Upper lobe of left lung (tissue), 6 donors: ENCODE measurements at places on chromosomes 1 and 21. TPM values are rescaled to one million over a fixed set of nuclear protein-coding genes. Genes with fewer than 3 reads are reported as not detected.

DNA sequence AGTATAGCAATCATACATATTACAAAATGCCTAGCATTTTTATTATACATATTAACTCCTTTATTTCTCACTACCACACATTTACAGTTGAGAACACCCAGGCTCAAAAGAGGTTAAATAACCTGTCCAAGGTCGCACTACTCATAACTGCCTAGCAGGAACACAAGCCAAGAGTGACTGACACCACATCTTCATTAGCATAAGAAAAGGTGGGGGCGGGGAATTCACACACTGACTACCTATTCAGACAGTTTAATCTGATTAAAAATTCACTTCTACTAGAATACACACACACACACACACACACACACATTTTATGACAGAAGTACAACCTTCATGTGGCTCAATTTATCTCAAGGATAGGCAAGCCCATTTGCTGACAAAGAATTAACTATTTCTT lies 77.8 kb upstream of the CACHD1 start:
- no peak for DNase-seq

GRCh38 chr1:79100385-79100784 lies 93.9 kb upstream of the ADGRL4 start:
- DNase-seq: no peak

GRCh38 chr21:46486481-46487126 lies 27.9 kb downstream of the DIP2A start:
- no peak for DNase-seq

GRCh38 chr21:38268864-38269575 lies 12.2 kb downstream of the KCNJ15 start:
- no peak for DNase-seq

DNA sequence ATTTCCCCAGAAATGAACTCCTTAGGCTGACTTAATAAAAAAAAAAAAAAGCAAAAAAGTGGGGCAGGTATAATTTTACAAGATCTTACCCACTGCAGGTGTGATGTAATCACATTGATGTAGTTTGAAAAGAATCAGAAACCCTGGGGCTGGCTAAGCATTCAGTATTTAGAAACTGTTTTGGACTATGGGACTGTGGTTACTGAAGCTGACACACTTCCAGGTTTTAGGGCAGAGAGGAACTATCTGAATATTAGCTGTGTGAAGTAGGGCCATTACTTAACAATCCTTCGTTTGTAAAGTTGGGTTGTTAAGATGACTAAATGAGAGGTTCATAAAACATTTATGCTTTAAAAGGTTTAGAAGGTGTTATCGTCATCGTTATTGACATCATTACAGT lies 165.3 kb downstream of the FASLG start:
- no peak for DNase-seq

DNA sequence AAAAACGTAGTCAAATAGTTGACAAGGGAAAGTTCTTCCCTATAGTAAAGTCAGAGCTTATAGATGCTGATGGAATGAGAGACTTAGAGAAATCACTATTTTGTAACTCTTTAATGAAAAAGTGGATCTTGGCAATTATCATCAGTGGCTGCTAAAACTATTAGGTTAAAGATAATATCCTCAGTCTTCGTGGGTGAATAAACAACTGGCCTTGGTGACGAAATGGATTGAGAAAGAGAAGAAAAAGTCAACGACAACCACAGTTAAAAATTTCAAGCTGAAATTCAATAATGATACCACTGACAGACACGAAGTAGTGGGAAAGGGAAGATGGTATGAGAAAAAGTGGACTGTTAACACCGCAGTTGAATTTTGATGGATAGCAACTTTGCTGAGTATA lies 90.0 kb upstream of the GNG4 start:
- no peak for DNase-seq

- no peak for DNase-seq
Observed at GRCh38 chr1:89687254-89687653, 54.3 kb downstream of the LRRC8C start.

DNA sequence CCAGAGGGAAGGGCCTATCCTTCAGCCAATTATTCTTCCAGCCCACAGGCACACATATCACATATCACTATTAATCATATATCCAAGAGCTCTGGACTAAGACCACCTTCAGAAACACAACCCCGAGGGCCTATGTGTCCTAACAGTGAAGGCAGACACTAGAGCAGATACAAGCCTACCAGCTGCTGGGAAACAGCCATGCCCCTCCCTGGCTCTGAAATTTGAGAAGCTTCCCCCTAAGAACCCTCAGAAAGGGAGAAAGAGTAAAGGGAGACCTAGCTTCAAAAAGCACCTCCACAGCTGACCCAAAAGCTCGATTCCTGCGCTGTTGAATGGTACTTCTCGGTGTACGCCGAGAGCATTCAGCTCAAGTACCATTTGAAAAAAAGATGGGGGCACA lies 17.4 kb downstream of the CNN3 start:
- DNase-seq: no peak

- DNase-seq: no peak
Observed at GRCh38 chr1:37032660-37033354, 1.5 kb downstream of the GRIK3 start.

DNA sequence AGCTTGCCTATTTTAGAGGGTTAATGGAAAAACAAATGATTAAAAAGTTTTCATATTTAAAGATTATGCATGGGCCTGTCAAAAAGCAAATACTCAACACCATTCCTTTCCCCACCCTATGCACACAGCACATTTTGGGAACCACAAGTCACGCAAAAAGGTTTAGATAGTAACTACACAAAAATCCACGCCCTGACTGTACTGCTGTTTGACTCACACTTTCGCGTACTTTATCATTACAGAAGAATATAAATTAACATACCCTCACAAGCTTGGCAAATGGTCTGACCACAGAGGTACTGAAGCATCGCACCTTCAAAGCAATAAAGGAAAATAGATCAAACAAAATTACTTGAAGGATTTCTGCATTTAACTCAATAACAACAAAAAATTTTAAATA lies 1.4 kb downstream of the ATP5PO start:
- no peak for DNase-seq

- DNase-seq: no peak
Observed at GRCh38 chr1:116769994-116770393, 15.8 kb downstream of the CD2 start.

- DNase-seq: no peak
Observed at GRCh38 chr1:232613752-232614381, 16.1 kb downstream of the SIPA1L2 start.

DNA sequence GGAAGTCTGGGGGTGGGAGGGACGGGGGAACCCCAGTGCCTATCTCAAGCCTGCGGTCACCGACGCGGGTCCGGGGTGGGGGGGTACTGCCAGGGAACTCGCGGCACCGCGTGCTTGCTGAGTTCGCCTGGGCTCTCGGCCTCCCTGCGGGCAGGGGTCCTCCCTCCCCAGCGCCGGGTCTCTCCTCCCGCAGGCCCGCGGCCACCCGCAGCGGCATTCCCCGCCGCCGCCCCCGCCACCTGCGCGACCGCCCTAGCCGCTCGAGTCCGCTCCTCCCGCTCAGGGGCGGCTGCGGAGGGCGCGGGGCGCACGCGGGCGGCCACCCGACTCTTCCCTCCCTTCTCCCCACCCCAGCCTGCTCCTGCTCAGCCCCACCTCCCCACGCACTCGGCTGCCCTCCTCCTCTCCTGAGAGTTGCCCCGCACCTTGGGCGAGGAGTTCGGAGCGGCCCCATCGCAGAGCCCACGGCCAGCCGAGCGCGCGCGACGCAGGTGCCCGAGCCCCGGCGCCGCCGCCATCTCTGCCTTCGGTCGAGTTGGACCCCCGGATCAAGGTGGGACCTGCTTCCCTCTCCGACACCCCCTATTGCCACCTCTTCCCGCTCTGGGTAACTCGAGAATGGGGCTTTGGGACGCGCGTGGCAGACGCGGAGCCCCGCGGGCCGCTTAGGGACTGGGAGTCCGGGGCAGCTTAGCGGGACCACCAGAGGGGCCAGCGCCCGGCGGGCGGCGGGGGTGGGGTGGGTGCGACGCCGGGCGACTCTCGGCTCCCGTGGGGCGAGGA lies 105.0 kb downstream of the LEPR start:
- no peak for DNase-seq

- no peak for DNase-seq
Observed at GRCh38 chr1:66266756-66267155, 267.2 kb upstream of the SGIP1 start.

- DNase-seq: no peak
Observed at GRCh38 chr1:182388392-182389134, 3.0 kb downstream of the GLUL start.

DNA sequence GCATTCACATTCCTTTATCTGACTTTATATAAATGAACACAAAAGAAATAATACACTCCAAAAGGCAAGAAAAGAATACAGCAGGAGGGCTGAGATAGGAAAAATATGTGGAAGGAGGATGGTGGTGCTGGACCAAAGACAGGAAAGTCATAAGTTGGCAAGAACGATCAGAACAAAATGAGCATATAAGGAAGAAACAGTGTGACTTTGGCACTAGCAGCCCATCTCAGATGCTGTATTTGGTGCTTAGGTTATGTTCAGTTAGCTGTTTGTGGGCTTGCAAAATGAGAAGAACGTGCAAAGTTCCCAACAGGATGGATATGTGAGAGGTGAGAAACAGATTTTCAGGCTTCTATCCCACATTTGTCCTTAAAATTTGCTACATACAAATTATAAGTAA lies 719.8 kb upstream of the ADGRL4 start:
- DNase-seq: no peak

- DNase-seq: peak; percentile 53
Observed at GRCh38 chr1:47175227-47175934, 14.5 kb downstream of the PDZK1IP1 start.

DNA sequence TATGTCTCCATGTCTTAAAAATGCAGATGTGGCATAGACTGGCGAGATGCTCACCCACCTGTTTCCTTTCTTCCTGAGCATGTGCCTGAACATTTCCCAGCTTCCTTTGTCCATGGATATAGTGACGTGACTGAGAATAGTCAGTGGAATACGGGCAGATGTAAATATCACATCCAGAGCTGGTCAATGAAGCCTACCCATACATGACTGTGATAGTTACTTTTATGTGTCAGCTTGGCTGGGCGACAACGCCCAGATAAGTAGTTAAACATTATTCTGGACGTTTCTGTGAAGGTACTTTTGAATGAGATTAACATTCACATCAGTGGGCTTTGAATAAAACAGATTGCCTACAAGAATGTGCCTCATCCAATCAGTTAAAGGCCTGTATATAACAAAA lies 135.7 kb downstream of the RGS7 start:
- no peak for DNase-seq

DNA sequence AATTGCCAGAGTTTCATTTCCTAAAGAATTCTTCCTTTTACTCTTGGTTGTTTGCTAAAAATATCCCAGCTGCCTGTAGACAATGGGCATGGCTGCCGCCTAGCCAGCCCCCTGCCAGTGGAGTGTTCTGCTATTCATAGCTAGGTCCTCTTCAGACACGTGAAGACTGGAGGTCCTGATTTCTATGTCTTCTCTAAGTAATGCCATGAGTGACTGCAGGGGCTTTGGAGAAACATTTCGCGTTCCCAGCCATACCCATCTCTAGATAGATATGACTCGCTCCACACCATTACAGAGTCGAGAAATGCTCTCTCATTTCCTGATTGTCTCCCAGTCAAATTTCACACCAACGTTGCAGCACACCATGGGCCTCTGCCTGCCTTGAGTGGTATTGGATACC lies 99.5 kb upstream of the BACE2 start:
- no peak for DNase-seq

DNA sequence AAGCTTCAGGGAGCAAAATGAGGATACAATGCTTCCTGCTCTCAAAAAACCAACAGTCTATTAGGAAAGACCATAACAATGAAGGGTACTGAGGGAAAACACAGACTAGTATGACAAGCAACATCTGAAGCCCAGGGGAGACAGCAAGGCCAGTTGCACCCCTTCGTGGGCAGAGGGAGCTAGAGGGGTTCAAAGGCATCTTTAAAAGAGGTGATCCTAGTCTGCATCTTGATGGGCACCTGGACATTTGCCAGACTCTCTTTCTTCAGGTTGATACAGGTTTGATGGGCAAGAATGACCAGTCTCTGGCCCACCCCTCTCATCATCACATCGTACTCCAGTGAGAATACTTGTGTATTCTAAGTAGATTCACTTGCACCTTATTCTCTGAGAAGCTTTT lies 177.7 kb downstream of the VAV3 start:
- DNase-seq: no peak

GRCh38 chr1:76632136-76632535 lies 235.1 kb upstream of the ST6GALNAC5 start:
- DNase-seq: no peak

DNA sequence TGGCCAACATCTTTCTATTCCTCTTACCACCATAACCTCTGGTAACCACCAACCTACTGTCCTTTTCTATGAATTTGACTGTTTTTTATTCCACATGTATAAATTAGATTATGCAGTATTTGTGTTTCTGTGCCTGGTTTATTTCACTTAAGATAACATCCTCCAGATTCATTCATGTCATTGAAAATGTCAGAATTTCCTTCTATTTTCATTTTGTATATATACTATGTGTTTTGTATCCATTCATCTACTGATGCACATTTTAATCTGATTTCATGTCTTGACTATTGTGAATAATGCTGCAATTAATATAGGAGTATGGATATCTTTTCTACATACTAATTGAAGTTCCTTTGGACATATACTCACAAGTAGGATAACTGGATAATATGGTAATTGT lies 403.2 kb downstream of the NCAM2 start:
- DNase-seq: no peak

DNA sequence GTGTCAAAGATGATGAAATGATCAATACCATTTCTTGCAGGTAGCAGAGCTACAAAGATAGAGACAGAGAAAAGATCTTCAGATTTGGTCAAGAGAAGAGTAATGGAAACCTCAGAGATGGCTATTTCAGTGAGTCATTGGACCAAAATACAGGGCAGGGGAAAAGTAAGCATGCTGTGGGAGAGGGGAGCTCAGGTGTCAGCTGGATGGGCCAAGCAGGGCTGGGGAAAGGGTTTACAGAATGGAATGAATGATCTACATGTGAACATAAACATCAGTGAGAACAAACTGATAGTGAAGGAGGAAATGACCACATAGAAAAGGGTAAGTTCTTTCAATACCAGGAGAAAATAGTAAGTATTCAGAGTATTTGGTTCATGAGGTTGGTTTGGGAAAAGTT lies 61.4 kb upstream of the CNN3 start:
- DNase-seq: no peak

DNA sequence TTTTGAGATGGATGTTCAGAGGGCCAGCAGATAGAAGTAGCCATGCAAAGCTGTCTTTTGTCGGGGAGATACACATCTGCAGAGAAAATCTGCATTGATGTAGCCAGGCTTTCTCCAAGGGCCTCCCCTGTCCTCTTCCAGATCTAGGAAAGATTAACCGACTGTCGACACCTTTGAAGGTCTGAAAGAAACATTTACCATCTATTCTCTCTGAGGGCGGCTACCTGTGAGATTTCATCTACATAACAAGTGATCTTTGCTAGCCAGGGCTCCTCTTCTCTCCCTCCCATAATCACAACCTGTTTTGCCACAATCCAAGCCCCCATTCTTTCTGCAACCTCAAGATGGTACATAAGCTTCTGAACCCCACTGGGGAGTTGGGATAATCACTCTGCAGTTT lies 193.6 kb downstream of the RGS7 start:
- no peak for DNase-seq

GRCh38 chr1:234745844-234746797 lies 136.1 kb upstream of the IRF2BP2 start:
- no peak for DNase-seq

The PTPRC gene
- 99.4 TPM for total RNA-seq

The OR2L8 gene
- not detected for total RNA-seq

The GFI1 gene
- total RNA-seq: 4.8 TPM

The EPHB2 gene
- 4.4 TPM for total RNA-seq

The OLIG2 gene
- not detected for total RNA-seq

The PLA2G2F gene
- not detected for total RNA-seq

The TSPAN1 gene
- 12.2 TPM for total RNA-seq

The GUCA2A gene
- not detected for total RNA-seq

The HMCN1 gene
- total RNA-seq: 15.7 TPM

The SPRR2B gene
- total RNA-seq: not detected
